ENCODE measurements at places on chromosomes 7 and 10. TPM values are rescaled to one million over a fixed set of nuclear protein-coding genes. Genes with fewer than 3 reads are reported as not detected.

CYP3A4 gene
- total RNA-seq: not detected

TMEM26 gene
- total RNA-seq: 2.5 TPM

GRCh38 chr10:26765549-26765948, 68.0 kb downstream of the PDSS1 start:
- no peak for DNase-seq

GRCh38 chr10:133313192-133313591, 4.5 kb downstream of the ZNF511 start:
- no peak for DNase-seq

- no peak for DNase-seq
Observed at GRCh38 chr10:77285529-77286182, 352.0 kb downstream of the KCNMA1 start.

Measured in cardiac muscle cell (in vitro differentiated cells and primary cell).